ENCODE measurements at places on chromosomes 6 and 20.

- DNase-seq: no peak
These were observed 13.7 kb downstream of the ACSS1 start for GRCh38 chr20:25044261-25044560.

- no peak for DNase-seq
These were observed 1255.1 kb upstream of the EYS start for GRCh38 chr6:66962082-66962481.

GRCh38 chr20:62827311-62828038 lies 10.6 kb downstream of the COL9A3 start:
- no peak for DNase-seq

DNA sequence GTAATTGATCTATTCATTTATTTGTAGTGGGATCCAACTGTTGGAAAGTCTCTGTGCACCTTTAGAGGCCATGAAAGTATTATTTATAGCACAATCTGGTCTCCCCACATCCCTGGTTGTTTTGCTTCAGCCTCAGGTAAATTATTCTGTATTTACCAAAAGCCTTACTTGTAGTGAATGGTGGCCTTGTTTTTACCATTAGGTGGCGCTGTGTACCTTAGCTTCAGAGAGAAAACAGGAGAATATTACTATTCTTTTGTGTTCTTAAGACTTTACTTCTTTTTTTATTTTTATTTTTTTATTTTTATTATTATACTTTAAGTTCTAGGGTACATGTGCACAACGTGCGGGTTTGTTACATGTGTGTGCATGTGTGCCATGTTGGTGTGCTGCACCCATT lies 23.7 kb downstream of the PEX7 start:
- DNase-seq: peak; percentile 19

DNA sequence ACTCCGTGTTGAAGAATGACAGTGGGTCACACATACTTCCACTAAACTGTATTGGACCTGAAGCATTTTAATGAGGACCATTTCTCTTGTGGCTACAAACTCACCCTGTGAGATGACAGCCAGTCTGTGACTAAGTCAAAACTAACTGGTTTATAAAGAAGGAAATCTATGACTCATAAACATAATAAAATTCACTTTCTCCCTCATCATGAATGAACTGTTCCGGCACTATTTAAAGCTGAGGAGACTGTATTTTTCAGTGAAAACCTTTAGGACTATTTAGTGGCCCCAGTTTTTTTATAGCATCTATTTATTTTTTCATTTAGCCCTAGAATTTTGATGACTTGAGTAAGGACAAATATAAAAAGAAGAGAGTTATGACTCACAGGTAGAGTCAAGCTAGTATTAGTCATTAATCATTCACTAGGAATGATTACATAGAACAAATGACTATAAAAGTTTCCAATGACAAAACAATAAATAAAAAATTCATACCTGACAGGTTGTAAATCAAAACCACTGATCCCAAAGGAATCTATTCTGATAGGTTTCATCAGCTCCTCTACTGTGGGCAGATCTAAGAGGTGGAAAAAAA lies 34.2 kb downstream of the CEP162 start:
- no peak for DNase-seq

DNA sequence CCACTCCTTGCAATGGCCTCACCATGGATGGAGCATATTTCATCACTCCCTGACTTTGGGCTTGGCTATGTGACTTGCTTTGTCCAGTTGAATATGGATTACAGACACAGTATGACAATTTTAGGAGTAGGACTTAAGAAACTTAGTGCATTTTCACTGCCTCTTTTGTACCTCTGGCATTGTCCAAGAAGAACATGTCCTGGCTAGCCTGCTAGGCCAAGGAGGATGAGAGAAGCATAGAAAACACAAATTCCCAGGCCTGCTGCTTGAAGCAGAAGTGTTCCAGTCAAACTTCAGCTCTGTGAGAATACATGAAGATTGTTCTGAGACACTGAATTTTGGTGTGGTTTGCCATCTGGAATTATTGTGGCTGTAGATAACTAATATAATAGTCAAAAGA lies 3.1 kb upstream of the MCHR2 start:
- DNase-seq: no peak

- no peak for DNase-seq
These were observed 2.7 kb upstream of the ASXL1 start for GRCh38 chr20:32355417-32355841.

DNA sequence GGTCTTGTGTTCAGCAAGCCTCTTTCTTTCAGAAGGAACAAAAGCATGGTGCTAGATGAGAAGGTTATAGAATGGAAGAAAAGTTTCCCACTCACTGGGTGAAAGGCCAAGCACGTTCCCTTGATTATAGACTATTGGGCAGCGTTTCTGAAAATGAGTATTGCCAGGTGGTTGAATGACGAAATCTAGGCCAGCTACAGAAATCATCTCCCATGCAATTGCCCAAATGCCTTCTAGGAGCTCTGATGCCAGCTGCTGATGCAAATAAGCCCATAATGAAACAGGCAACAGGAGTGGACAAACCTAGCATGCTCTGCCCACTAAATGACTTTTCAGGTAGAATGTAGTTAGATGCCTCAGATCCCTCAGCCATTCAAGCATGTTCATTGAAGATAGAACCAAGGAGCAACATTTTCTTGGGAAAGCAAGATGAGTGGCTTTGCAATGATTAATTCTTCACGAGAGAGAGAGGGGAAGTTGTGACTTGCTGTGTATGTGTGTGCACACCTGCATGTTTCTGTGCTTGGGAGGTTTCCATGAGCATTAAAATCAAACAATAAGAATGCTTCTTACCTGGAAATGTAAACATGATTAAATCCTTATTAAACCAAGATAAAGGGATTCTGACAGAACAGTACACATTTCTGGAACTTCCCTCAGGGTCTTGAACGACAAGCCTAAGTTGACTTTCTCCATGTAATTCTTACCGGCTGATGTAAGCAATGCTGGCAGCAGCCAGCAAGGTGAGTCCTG lies 43.6 kb downstream of the ADTRP start:
- no peak for DNase-seq

Measured in GM19239 (cell line).